ENCODE measurements at places on chromosomes 3 and 15. TPM values are rescaled to one million over a fixed set of nuclear protein-coding genes. Genes with fewer than 3 reads are reported as not detected.
A peak's percentile ranks its signal among the peaks of the same experiment; 100 is the strongest.

GRCh38 chr3:73504239-73504638 is 120.5 kb downstream of the PDZRN3 start:
- no peak for DNase-seq

SCG3 gene
- total RNA-seq = not detected

GRCh38 chr3:71815340-71816067 is 30.6 kb upstream of the PROK2 start:
- no peak for DNase-seq

SCN5A gene
- total RNA-seq = 0.13 TPM

TM4SF4 gene
- total RNA-seq = 0.97 TPM

- no peak for DNase-seq
Measured at GRCh38 chr3:124679048-124679638, 51.1 kb upstream of the UMPS start.

DNA sequence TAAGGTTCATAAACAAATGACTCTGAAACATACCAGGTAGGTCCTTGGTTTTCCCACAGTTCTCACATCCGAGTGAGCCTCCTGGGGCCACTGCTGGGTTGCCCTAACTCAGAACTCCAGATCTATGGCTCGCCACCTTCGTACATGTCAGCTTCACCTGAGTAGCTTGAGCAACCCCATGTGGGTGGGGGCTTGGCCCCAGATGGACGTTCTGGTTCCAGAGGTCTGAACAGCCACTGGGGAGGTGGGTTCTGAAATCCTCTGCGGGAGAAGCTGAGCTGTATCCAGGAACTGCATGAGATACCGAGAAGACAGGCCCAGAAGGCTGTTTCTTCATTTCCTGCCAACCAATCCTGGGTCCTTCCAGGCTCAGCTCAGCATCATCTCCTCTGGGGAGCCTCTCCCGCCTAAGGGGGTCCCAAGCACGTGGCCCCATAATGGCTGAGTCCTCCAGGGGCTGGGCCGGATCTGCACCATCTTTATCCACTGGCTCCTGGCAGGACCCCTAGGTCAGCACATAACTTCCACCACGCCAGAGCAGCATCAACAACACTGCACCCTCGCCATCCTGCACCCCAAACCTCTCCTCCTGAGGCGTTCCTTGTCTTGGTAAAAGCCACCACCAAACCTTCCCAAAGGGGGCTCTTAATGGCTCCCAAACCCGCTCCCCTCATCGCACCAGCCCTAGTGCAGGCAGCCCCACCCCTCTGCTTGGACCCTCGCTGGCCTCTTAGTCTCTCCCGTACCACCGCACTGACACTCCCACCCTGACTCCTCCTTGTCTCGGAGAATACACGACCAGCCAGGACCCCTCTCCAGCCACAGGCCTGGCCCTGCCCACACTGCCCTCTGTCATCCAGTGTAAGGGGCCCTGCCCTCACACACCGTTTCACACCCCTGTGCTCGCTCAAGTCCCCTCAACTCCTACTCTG is 39.8 kb downstream of the PCSK6 start:
- no peak for DNase-seq

GOLGA8R gene
- total RNA-seq = 0.65 TPM

KIF23 gene
- 29.3 TPM for total RNA-seq

DNA sequence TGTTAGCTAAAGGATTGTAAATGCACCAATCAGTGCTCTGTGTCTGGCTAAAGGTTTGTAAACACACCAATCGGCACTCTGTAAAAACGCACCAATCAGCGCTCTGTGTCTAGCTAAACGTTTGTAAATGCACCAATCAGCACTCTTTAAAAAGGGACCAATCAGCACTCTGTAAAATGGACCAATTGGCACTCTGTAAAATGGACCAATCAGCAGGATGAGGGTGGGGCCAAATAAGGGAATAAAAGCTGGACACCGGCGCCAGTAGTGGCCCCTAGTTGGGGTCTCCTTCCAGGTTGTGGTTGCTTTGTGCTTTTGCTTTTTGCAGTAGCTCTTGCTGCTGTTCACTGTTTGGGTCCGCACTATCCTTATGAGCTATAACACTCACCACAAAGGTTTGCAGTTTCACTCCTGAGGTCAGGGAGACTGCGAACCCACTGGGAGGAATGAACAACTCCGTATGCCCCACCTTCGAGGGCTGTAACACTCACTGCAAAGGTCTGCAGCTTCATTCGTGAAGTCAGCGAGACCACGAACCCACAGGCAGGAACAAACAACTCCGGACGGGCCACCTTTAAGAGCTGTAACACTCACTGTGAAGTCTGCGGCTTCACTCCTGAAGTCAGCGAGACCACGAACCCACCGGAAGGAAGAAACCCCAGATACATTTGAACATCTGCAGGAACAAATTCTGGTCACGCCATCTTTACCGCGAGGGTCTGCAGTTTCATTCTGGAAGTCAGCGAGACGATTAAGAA is 1.1 kb upstream of the SUCLG2 start:
- DNase-seq = peak; percentile 16

- no peak for DNase-seq
Measured at GRCh38 chr3:105862217-105862616, 6.6 kb downstream of the CBLB start.

- peak; percentile 11 for DNase-seq
Measured at GRCh38 chr15:59751552-59752413, 62.7 kb upstream of the BNIP2 start.

GRCh38 chr3:103752986-103753385 is 1318.2 kb downstream of the ZPLD1 start:
- no peak for DNase-seq

- DNase-seq = no peak
Measured at GRCh38 chr15:49227602-49228001, 57.6 kb downstream of the GALK2 start.

DNA sequence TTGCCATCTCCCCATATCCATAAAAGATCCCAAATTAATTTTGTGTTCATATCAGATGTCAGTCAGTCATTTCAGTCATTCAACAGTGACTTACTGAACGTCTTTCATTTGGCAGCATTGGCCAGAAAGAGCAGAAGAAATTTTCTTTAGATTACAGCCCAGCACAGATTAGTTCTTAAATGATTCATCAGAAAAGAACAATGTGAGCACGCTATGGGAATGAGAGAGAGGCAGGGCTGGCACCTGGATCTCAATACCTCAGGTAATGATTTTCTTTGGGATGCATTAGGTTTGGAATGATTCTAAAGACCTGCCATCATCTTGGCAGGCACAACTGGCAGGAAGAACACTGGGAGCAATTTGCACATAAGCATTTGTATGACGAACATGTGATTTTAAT is 41.6 kb downstream of the FBN1 start:
- DNase-seq = peak; percentile 50

DNA sequence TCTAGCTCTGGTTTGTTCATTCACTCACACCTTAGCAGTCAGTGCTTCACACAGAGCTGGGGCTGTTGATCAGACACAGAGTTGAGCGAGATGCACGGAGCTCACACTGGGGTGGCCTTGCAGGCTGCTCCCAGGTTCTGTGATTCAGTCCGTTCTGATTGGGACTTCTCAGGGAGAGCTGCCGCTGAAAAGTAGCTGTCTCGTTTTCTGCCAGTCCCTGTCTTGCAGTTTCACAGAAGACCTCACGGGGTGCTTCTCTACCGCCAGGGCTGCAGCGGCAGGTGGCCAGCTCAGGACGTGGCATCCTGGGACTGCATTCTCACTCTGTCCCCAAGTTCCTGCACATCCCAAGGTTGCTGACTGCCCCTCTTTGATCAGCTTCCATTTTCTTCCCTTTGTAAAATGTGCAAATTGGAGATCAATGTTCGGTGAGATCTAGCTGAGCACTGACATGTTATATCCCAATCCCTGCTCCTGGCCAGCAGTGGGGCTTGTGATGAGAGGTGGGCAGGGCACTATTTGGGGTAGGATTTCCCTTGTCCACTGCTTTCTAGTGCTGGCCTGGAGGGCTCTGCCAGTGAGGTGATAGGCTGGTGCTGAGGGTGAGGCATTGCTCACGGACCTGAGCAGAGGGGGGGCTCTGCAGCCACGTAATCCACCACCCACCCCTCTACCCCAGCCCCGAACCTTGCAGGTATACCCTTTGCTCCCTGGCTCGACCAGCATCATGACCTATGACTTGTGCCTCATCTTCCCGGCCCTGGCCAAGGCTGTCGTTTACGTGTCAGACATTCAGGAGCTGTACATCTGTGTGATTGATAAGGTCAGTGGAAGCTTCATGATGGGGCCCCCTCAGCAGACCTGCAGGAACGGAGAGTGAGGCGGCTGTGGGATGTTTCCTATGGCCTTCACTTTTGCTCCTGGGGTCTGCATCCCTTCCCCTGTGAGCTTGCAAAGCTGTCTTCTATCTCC is 5.3 kb upstream of the TXNRD3 start:
- DNase-seq = peak; percentile 62

ECE2 gene
- not detected for total RNA-seq

DNA sequence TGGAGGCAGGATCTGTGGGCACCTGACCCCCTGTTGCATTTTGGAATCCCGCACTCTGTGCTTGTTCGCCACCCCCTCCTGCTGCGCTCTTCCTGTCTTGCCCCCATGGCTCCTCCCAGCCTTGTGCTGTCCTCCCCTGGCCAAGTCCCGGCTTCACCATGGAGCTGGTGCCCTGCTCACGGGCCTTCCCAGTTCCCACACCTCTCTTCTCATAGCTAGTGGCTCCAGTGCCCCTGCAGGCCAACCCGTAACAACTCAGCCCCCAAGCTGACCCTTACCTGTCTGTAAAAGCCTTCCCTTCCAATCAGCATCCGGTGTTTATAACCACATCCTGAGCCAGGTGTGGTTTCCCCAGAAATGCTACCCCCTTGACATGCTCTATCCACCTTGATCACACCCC is 407.7 kb upstream of the C2CD4B start:
- no peak for DNase-seq

TLR9 gene
- not detected for total RNA-seq

GRCh38 chr15:36988947-36989346 is 111.4 kb downstream of the MEIS2 start:
- DNase-seq = no peak

GRCh38 chr15:100017140-100017539 is 283.9 kb upstream of the LYSMD4 start:
- DNase-seq = no peak

- no peak for DNase-seq
Measured at GRCh38 chr15:31905054-31905453, 125.3 kb upstream of the CHRNA7 start.

DNA sequence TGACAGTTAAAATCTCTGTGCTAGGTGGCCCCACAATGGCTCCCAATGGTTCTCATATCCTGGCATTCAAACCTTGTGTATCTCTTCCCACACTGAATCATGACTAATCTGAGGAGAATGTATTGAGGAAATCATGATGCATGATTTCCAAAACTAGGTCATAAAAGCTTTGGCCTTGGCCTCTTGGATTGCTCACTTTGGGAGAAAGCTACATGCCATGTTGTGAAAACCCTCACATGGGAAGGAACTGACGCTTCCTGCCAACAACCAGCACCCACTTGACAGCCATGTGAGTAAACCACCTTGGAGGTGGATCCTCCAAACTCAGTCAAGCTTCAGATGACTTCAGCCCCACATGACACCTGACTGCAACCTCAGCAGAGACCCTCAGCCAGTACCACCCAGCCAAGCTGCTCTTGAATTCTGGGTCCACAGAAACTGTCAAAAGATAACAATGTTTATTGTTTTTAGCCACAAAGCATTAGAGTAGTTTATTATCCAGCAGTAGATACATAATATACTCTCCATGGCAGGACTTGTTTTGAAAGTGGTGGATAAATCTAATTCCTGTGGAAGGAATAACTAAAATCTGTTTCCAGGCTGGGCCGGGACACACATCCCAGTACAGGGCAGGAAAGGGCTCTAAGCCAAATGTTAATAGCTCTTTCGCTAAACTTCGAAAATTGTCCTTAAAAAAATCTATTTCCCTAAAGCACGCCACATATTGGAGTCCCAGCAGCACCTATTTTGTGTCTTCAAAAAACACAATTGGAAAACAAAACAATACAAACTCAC is 1.0 kb upstream of the ZNF620 start:
- peak; percentile 98 for DNase-seq

DNA sequence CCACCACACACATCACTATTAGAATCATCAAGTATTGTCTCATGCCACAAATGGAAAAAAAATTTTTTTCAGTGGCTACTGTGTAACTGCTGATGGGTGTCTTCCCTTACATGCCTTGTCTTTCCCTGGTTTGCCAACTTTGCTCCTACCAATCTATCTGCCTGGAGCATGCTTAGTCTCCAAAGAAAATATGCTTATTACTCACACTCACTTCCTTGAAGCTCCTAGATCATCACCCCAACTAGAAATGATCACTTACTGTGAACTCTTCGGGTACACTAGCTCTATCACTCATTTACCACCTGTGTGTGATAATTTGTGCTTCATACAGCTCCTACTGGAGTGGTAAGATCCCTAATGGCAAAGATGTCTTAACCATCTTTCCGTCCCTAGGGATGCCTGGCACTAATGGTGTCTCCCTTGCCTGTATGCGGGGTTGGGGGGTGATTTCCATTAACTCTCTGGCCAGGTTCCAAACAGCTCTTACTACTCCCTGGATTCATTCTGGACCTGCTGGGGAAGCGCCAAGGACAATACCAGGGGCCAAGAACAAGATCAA is 799 bp downstream of the VPS33B start:
- DNase-seq = peak; percentile 66

CAND2 gene
- total RNA-seq = 0.43 TPM

DNA sequence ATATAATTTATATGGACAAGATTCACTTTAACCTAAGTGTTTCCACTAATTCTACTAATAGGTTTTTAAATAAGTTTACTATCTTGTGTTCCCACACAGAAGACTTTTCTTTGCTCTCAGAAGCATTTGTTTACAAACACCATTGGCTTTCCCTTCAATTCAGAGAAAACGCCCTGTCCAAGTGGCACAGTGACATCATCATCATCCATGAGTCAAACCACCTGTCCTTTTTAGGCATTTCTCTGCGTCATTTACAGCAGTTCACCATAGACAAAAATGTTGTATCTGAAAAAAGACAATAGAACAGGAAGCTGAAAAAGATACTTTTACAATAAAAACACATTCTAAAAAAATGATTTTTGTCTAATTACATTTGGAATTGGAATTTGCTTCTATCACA is 9.3 kb upstream of the BCL2L10 start:
- no peak for DNase-seq

DNA sequence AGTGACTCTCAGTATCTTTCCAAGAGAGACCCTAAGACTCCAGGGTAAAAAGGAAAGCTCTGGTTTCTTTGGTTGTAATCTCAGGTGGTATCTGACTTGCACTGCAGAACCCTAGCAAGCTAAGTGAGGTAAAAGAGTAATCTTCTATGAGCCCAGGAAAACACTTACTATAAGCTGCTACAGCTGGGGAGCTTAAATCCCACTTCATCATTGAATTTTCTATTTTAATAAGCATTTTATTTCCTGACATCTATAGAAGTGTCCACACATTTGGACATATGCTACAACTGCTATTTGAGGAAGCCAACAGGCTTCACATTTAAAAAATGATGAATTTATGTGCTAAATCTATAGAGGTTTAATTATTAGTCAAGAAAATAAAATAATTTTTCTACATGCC is 73.1 kb upstream of the GUCA1C start:
- no peak for DNase-seq

DNA sequence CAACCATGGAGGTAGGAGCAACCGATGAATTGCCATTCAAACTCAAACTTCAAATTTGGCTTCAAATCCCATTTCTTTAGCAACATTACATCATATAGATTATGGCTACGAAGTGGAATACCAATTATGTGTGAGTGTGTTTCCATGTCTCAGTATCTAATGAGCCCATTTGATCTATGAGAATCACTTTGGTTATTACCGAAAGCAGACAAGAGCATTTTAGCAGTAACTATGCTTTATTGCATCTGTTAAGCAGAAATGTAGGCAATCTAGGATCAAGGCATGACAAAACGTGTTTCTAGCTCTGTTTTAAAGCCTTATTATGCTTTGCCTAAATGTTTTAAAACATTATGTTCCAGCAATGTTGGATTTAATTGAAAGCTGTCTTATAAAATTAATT is 581.9 kb upstream of the TGFBR2 start:
- DNase-seq = no peak
